ENCODE measurements at places on chromosomes 7 and 10.

- DNase-seq, result no peak
Observed at GRCh38 chr10:1526436-1527055, 210.8 kb downstream of the ADARB2 start.

GRCh38 chr7:113404245-113404644 is 285.9 kb upstream of the SMIM30 start:
- DNase-seq, result no peak

- DNase-seq, result no peak
Observed at GRCh38 chr10:84826704-84827103, 498.3 kb downstream of the CCSER2 start.

GRCh38 chr10:71131096-71131495 is 81.3 kb upstream of the UNC5B start:
- no peak for DNase-seq

- DNase-seq, result no peak
Observed at GRCh38 chr7:84193747-84194146, 842 bp downstream of the SEMA3A start.

DNA sequence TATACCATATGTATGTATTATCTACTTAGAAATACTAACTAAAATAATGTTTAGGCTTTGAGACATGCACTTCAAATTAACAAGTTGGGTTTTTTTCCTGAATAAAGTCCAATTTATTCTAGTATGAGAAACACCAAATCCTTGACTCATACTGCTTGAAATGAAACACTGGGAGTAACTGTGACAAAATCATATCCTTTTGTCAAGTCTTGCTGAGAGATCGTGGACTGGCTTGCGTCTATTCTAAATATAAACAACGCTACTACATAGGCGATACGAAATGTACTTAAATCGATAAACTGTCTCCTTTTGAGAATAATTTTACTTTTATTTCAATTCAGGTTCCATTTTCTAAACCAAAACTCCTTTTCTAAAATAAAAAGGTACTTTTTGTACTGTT is 16.3 kb downstream of the SMURF1 start:
- DNase-seq, result no peak

DNA sequence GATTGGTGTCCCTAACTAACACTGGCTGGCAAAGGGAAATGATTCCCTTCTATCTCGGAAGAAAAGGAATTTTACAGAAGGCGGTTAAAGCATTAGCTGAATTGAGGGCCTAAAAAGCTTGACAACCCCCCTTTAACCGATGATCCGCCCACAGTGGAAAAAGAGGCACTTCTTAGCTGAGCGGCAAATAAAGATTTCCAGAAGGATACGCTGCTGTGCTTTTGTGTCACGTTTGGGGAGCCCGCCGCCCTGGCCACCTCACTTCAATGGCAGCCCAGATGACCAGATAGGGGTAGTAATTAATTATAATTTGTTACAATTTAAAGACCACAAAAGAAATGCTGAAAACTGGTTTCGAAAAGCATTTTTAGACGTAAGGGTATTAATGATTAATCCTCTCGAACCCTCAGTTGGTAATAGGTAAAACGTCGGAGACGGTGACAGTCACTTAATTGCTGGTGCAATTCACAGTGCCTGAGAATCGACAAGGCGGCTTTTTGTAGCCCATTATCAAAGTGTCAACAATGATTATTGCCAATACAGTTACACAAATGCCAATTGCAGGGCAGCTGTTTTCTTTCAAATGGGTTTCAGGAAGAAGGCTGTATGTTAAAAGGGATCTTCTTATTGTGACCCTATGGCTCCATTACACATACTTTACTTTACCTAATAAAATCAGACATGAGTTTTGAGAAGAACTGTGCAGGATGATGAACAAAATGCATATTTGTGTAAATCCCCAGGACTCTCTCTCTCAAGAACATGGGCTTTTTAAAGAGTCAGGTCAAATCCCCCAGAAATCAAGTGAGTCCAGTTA is 154.1 kb downstream of the PIP4K2A start:
- DNase-seq, result no peak

DNA sequence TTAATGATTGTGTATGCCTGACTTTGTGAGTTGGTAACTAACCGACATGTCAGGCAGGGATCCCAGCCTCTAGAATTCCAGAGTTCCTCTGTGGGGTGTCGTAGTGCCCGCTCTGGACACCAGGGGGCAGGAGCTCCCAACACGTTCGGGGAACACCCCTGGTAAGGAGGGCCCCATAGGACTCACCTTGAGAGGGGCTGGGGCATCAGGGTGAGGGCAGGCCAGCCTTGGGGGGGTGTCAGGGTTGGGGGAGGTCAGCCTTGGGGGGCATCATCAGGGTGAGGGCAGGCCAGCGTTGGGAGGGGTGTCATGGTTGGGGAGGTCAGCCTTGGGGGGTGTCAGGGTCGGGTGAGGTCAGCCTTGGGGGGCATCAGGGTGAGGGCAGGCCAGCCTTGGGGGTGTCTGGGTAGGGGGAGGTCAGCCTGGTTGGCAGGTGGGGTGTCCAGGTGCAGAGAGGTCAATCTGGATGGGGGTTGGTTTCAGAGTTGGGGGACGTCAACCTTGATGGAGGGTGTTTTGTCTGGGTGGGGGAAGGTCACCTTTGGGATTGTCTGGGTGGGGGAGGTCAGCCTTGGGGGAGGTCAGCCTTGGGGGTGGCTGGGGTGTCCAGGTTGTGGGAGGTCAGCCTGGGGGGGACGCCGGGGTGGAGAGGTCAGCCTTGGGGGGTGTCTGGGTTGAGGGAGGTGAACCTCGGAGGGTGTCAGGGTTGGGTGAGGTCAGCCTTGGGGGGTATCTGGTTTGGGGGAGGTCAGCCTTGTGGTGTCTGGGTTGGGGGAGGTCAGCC is 45.6 kb upstream of the SUN1 start:
- peak; percentile 57 for DNase-seq

DNA sequence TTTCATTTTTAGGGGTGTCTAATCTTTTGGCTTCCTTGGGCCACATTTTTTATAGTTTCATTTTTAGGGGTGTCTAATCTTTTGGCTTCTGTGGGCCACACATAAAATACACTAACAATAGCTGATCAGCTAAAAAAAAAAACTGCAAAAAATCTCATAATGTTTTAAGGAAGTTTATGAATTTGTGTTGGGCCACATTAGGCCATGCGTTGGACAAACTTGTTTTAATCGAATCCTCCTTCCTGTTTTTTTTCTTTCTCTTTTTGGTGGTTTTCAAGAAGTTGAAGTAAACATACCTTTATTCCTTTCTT is 37.4 kb downstream of the ZNRF2 start:
- DNase-seq, result no peak

DNA sequence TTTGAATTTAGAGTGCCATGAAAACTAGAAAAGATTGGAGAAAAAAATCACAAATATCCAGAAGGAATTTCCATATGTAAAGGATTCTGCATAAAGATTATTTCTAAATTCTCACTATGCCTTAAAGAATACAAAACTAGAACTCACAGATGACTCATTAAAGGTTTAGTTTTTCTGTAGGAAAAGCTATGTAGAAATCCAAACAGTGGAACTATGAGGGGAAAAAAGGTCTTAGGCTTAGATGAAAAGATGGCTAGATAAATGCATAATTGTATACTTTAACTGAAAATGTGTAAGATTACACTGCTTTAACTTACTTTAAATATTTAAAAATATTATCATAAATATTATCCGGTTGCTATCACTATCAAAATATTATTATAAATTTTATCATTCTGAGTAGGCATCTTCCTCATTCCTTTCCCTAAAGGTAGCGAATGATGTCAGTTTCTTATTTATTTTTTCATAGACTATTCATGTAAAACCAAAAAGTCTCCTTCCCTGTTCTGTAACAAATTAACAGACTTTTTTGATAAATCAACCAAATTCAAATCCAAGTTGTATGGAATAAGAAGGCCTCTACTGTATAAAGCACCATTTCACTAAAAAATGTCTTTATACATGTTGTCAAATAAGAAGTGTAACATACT is 69.1 kb upstream of the COMTD1 start:
- DNase-seq, result no peak

DNA sequence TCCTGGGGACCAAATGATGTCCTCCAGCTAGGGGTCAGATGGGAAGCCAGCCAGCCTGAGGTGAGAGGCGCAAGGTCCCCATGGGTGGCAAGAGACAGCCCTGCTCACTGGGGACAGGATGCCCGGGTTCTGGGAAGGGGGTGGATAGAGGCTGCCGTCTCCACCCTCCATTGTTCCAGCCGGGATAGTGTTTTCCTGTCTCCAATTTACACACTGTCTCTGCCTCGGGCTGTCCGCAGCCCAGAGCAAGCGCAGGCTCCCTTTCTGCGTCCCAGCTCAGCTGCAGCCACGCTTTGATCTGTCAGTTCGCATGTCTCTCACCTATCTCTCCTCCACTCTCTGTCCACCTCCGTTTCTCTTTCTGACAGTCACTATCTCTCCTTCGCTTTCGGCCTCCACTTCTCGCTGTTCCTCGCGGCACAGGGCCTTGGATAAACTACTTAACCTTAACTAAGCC is 2.1 kb downstream of the EPHB4 start:
- no peak for DNase-seq

DNA sequence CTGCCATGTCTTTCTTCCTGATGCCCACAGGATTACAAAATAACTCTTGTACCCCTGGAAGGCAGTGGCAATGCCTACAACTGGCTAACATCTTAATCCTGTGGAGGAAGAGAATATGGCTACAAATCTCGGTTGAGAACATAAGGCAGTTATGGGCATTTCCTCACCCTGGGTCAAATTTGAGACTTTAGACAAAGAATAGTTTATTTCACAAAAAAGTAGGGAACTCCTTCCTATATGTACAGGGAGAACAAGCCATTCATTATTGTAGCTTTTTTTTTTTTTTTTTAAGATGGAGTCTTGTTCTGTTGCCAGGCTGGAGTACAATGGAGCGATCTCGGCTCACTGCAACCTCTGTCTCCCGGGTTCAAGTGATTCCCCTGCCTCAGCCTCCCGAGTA is 2.6 kb downstream of the ALDH18A1 start:
- no peak for DNase-seq

DNA sequence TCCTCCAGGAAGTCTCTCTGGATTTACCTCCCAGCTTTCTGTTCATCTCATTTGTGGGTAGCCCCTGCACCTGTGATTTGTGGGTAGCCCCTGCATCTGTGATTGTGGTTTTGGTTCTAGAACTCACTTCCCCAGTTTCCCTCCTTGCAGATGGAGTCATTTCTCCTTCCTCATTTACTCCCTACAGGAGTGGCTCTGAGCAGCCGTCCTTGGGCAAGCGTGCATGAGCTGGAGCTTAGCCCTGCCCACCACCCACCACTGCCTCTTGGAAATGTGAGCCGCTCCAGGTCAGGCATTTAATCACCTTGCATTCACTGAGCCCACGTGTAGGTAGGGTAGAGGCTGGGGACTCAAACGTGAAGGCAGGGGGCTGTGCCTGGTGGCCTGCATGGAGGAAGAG is 8.2 kb downstream of the COL26A1 start:
- no peak for DNase-seq

GRCh38 chr10:113093188-113094113 is 143.4 kb downstream of the TCF7L2 start:
- no peak for DNase-seq

DNA sequence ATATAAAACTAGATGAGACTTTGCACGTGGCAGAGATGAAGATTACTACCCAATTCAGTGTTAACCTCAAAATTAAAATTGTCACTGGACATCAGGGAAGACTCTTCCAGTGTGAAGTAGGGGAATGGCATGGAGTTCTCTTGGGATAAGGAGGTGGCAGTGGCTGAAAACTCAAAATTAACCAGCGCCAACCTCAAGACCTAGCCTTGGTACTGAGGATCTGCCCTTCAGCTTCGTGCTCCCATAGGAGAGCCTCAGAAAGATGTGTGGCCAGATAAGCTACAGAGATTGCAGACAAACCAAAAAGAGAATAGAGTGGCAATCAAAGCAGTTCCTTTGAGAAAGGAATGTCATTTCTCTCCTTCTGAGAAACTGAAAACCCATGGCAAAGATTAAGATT is 47.3 kb upstream of the CAPZA2 start:
- DNase-seq, result no peak

GRCh38 chr10:18066947-18067346 is 73.3 kb upstream of the CACNB2 start:
- no peak for DNase-seq

GRCh38 chr7:143885951-143886350 is 16.0 kb downstream of the TCAF1 start:
- DNase-seq, result no peak

- no peak for DNase-seq
Observed at GRCh38 chr10:94216201-94216600, 146.5 kb downstream of the NOC3L start.

DNA sequence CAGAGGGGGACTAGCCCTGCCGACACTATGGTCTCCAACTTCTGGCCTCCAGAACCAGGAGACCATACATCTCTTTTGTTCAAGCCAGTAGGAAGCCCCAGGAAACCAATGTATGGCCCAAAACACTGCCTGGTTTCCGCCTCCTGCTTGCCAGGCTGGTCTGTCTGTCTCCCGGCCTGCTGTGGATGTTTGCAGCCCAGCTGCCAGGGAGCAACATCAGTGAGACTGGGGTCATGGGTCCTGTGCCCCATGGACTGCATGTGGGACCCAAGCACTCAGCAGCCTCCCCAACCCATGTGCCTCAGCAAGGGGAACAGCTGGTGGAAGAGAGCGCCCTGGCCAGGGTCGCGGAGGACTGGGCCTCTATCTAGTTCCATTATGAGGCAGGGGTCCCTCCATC is 33.4 kb upstream of the NUB1 start:
- no peak for DNase-seq

DNA sequence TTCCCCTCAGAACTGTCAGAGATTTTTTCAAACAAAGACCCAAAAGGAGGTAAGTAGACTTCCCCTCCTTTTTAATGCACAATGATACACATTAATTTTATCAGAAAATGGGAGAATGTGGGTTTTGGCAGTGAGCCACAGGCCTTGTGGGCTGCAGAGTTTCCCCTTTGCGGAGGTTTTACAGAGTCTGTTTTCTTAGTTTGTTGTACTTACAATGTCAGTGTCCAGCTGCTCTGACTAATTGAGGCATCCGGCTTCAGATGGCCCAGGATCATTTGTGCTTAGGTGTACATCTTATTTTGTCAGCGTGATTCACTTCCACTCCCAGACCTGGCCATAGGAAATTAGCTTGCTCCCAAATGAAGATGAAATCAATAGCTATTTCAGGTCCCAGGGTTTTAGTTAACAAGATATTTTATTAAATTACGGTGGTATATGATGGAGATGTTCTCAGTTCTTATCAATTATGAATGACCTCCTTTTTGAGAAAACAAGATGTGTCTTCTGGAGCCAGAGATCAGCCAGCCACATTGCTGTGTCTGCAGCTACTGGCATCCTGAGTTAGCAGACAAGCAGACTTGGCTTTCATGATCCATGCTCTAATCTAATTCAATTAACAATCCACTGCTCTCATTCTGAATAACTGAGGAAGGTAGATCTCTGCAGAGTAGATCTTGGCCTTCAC is 1086.6 kb upstream of the SORCS1 start:
- DNase-seq, result no peak

DNA sequence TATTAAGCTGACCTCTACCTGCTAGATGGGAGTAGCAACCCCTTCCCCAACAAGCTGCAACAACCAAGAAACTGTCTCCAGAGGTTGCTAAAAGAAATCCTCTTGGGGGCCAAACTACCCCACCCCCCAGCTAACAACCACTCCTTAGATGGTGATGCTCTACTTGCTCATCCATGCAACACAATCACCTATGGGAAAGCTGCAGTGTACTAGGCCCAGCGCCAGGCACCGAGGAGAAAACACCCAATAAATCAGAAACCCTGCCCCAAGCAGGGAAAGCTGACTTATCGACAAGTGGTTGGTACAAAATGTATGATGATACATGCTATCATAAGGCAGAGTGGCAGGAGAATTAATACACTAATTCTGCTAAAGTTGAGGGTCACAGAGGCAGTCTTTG is 17.3 kb downstream of the SLC25A13 start:
- DNase-seq, result no peak
